Activated T-helper 9 cell treated with anti-CD3 and anti-CD28 coated beads, Interleukin-2, amount 50 U/mL, for 16 hours (primary cell): ENCODE measurements at places on chromosomes 4 and X.

- DNase-seq = no peak
Measured at GRCh38 chrX:13756381-13756780, 21.8 kb downstream of the OFD1 start.

DNA sequence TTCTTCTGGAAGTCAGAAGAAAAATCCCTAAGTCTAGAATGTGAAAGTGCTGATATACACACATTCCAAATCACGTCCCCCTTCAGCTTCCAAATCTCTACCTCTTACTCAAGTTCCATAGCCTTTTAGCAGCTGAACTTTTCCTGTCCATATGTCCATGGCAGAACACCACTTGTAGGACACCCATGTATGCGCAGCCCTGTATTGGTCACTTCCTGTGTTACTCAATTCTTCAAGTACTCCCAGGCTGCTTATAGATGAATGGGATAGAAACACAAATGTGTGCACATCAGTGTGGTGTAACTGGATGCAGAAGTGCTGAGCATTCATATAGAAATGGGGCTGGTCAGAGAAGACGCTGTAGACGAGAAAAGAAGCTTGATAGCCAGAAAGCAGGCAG is 18.8 kb downstream of the SRPX2 start:
- DNase-seq = no peak

- DNase-seq = no peak
Measured at GRCh38 chr4:56342746-56343145, 44.5 kb downstream of the AASDH start.

DNA sequence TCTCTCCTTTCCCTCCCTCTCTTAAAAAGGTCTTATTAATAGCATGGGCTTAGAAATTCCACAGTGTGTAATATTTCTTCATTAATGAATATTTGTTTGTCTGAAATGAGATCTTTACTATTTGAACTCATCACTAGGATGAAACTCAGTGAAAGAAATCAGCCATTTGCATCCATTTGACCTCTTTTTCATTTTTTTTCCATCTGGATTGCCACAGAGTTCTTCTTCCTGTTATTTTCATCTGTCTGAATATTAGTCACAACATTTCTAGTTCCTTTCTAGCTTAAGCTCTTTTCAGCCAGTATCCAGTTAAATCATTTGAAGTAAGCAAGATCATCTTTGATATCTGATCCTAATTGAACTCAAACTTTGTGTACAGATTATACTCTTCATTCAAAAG is 69.2 kb upstream of the PLS3 start:
- DNase-seq = no peak
